ENCODE measurements at places on chromosomes 7 and 10.
A peak's percentile ranks its signal among the peaks of the same experiment; 100 is the strongest.

DNA sequence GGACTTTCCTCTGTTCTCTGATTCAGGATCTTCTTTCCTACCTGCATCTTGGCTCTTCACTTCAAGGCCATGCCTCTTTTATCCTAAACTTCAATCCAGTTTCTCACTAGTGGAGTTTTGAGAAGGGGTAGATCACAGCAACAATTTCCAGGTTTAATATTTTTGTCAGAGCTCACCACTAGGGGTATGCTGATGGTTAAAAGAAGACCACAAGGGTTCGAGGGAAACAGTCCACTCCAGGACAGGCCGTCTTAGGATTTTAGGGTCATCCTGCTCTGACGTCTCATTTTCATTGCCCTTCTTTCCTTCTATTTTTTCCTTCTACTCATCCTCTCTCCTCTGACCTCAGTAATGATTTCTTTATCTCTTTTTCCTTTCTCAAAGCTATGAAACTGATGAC is 11.3 kb downstream of the STAG3 start:
- no peak for DNase-seq

DNA sequence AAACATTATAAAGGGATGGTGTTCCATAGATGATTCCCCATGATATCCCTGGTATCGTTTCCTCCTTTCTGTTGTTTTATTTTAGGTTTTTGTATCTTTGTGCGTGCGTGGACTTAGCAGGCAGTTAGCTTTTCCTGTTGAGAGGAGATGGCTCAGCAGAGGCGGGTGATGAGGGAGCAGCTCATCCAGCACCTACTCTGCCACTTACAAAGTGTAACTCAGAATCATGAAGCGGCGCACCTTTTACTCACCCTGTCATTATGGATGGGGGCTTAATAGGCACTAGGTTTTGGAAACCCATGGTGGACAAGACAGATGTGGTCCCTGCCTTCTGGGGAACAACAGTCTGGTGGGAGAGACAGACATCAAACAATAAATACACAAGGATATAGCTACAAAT is 17.1 kb downstream of the FAM241B start:
- DNase-seq, result no peak

DNA sequence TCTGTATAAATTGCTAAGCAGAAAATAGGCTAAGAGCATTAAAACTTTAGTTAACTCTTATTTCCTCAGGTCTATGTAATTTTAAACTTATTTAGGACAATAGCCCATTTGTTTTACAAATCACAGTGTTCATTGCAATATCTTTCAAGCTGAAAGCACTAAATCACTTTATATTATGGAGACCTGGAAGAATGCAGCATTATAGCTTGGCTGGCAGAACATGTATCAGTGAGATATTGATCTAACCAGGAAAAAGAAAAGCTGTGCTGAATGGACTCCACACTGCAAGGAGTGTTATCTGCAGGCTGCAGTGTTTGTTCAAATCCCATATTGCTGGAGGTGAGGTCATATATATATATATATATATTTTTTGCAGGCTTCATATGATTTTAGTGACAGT is 517.5 kb downstream of the NRG3 start:
- DNase-seq, result no peak

DNA sequence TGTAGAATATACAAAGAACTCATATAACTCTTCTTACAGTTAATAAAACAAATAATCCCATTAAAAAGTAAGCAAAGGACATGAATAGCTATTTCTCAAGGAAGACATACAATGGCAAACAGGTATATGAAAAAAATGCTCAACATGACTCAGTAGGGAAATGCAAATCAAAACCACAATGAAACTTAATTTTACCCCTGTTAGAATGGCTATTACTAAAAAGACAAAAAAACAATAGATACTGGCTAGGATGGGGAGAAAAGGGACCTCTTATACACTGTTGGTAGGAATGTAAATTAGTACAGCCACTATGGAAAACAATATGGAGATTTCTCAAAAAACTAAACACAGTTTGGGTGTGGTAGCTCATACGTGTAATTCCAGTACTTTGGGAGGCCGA is 37.8 kb downstream of the HERPUD2 start:
- DNase-seq, result peak; percentile 17

GRCh38 chr7:52794621-52795020 is 240.8 kb upstream of the POM121L12 start:
- no peak for DNase-seq

- no peak for DNase-seq
Measured at GRCh38 chr7:157132796-157133195, 5.9 kb upstream of the UBE3C start.

GRCh38 chr10:95474228-95475002 is 86.8 kb downstream of the SORBS1 start:
- DNase-seq, result no peak

- DNase-seq, result no peak
Measured at GRCh38 chr10:127414024-127414423, 135.1 kb upstream of the NPS start.

DNA sequence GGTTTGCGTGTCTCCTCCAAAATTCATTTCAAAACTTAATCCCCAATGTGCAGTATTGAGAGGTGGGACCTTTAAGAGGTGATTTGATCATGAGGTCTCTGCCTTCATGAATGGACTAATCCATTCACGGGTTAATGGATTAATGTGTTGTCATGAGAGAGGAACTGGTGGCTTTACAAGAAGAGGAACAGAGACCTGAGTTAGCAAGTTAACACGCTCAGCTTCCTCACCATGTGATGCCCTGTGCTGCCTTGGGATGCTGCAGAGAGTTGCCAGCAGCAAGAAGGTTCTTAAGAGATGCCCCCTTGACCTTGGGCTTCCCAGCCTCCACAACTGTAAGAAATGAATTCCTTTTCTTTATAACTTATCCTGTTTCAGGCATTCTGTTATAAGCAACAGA is 3.7 kb upstream of the TCTN3 start:
- no peak for DNase-seq

DNA sequence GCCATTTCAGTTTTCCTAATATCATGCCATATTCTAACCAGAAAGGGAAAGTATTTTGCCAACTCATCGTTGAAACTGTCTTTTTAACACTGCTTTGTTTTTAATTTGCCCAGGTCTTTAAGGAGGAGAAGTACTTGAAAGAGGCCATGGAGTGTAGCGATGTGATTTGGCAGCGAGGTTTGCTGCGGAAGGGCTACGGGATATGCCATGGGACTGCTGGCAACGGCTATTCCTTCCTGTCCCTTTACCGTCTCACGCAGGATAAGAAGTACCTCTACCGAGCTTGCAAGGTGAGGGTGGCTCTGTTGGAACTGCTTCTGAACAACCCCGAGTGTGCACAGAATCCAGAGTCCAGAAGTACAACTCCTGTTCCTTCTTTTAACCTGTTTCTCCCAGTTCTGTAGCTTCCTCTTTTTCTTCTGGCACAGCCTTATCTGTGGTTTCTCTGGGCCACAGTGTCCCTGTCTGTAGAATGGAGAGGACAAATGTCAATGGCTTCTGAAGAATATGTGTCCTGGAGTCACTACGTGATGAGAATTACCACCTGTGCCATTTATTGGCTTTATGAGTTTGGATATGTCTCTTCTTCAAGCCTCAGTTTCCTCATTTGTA is 60.1 kb downstream of the LANCL2 start:
- DNase-seq, result no peak

DNA sequence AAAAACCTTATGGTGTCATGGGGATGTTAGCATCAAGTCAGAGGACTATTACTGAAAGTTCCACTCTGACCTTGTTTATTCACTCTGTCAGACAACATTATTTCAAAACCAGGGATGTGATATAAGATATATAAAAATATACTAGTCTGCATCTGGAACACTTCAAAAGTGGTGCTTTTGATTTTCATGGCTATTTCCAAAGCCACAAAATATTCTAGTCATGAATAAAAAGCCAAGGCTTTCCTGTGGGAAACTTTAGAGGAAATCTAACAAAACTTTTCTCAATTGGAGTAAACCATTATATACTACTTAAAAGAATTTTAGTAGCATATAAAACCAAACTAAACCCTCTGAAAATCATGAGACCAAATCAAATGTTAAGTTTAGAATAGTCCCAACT is 205.2 kb downstream of the TMEM26 start:
- DNase-seq, result no peak

- DNase-seq, result no peak
Measured at GRCh38 chr7:80106498-80107113, 28.0 kb upstream of the GNAI1 start.

- no peak for DNase-seq
Measured at GRCh38 chr7:78006063-78006755, 207.6 kb downstream of the PHTF2 start.

DNA sequence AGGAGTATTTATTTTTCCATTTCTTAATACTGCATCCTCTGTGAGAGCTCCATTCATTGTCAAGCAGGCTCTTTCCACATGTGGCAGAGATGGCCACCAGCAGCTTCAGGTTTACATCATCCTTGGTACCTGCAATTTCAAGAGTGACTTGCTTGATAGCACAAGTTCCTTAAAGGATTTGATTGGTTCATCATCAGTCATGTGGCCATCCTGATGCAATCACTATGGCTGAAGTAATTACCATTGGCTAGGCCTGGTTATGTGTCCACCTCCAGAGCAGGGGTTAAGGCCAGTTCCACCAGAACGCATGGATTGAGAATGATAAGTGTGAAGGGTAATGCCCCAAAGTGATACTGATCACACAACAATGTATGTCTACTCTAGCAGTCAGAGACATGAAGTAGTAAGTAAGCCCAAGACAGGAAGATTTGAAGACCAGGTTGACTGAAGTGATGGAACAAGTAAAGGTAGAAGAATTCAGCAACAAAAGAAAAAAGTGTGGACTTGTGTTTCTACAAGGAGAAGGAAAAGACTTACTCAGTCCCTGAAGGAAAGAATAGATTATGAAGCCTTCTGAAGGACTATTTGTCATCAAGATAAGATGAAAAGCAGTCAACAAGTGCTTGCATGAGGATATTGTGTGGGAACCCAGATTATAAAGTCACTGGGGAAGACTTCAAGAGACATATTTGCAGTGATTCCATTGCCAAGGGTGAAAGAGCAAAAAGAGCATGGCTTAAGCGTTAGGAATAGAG is 26.4 kb upstream of the PRKAR2B start:
- no peak for DNase-seq

- DNase-seq, result no peak
Measured at GRCh38 chr10:75428434-75429158, 2.8 kb upstream of the LRMDA start.

- no peak for DNase-seq
Measured at GRCh38 chr7:30173058-30173897, 38.5 kb downstream of the MTURN start.

GRCh38 chr7:54878339-54878738 is 119.3 kb upstream of the SEC61G start:
- no peak for DNase-seq

DNA sequence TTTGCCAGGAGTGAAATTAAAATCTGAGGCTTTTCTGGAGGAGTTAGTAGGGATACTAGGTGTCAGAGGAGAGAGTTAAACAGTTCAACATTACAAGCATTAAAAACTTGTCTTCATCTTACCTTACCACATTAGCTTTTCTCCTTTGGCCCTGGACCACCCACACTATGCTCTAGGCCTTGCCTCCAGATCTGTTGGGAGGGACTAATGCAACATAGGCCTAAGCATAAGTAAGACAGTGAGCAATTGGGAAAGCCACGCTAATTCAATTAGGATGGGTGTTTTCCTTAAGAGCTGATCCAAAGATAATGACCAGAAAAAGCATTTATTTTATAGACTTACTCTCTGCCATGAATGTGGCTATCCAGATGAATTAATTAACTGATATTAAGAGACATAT is 158.9 kb downstream of the ELMO1 start:
- DNase-seq, result no peak

- peak; percentile 2 for DNase-seq
Measured at GRCh38 chr10:4981722-4982471, 18.7 kb downstream of the AKR1C1 start.

DNA sequence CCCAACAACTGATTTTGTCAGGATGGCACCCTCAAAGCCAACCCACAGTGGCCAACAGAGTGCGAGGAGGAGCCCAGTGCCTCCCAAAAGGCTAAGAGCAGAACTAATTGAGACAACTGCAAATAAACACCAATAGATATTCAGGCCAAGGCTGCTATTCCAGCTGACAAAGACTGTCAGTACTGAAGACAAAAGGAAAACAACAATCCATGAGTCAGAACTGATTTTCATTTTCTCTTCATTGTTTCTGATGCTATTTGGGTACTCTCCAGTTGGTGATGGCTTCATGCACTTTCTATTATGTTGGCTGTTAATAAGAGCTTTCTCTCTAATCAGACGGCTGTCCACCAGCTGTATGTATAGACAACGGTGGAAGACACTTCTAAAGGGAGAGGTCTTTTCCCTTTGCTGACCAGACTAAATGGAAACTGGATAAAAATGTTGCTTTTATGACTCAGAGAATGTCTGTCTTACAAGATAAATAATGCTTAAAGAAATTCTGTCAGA is 515.9 kb downstream of the PARD3 start:
- no peak for DNase-seq

GRCh38 chr7:41624818-41625217 is 78.1 kb downstream of the INHBA start:
- no peak for DNase-seq

DNA sequence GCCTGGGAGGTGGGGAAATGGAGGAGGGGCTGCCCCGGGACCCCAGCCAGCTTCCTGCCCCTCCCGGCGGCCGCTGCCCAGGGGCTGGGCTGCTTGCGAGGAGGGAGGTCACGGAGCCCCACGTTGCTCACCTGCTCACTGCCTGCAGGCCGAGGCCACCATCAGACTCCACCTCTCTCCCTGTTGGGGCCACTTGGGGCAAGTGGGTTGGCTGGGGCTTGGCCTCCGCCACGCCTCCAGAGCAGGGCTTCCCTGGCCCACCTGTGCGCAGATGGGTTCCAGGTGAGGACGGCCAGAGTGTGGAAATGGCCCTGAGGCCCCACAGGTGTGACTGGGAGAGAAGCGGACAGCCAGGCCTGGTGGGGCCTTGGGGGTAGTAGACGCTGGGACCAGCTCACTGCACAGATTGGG is 82.8 kb upstream of the DIP2C start:
- no peak for DNase-seq

DNA sequence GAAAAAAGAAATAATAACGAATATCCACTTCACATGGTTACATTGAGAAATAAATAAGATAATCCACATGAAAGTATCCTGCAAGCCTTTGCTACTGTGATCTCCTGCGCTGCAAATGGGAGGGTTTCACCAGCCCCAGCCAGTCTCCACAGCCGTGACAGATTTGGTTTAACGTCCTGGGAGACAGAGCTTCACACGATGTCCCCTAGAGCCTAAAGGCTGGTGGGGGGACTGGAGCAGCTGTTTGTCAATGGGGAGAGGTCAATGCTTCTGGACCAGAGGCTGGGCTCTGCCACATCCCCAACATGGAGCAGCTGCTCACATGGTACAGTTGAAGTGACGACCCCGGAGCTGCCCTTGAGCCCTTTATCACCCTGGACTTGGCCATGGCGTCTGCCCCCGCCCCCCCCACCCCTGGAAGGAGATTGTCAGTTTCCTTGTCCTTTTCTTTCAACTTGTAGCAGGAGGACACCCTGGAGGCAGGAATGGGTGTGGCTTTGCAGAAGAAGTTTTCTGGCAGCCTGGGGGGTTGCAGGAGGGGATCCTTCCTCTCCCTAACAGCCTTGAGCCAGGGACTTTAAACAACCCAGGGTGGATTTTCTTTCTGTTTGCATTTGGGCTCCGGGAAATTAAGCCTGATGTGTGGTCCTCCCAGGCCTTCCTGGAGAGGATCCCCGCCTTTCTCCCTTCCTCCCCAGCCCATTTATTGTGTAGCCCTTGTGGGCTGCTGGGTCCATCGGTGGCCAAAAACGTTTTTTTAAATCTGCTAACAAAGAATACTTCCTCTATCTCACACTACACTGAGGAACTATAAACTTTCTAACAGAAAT is 37.0 kb upstream of the MXI1 start:
- DNase-seq, result no peak
